ENCODE measurements at places on chromosomes 13 and 19.

- no peak for DNase-seq
Measured at GRCh38 chr13:36082396-36082795, 48.8 kb downstream of the DCLK1 start.

DNA sequence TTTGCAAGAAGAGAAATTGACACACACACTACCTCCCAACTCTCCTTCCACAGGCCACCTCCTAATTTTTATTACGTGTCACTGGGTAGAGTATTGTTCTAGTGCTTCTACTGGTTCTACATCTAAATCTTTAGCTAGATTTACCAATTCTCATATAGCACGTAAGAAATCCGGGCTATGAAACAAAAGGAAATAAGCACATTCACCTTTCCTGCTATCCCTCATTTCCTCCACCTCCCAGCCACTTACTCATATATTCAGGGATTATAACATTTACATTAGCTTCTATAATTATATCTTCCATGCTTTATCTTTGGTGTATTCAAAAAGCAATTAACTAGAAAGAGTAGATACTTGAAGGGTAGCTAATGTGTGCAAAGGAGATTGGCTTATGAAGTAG, 39.7 kb downstream of the USP12 start:
- DNase-seq: no peak

DNA sequence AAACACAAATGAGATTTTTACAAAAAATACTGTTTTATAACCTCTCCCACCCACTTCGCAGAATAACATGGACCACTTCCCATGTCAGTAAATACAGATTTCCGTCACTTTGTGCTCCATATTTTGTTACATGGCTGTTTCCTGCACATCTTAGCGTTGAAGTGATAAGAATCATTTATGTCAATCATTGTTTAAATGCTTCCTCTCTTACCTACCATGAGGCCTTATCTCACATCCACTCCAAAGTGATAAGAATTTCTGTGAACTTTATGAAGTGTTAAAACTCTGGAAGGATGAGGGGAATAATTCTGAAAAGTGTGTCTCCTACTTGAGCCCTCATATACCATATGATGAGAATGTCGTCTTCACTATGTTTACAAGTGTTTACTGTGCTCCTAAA, 36.6 kb upstream of the IL17D start:
- DNase-seq: no peak

DNA sequence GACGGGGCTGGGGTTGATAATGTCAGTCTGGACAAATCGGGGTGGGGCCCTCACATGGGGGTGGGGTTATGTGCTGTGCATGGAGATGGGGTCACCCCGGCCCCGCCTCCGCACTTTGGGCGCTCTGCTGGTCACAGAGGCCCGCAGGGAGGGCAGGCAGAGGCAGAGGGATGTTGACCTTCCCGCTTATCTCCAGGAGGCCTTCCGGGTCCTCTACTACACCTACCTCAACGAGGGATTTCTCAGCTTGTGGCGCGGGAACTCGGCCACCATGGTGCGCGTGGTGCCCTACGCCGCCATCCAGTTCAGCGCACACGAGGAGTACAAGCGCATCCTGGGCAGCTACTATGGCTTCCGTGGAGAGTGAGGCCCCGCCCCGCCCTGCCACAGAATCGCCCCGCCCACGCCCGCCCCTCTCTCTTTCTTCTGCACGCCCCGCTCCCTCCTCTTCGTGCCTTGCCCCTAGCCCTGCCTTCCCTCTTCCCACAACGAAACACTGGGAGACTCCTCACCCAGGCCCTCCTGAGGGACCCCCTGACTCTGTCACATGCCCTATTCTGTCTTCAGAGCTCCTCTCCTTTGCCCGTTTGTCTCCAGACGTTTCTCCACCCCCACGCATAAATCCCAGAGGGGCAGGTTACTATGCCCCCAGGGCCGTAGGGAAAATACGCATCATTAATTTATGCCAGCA, 32.8 kb downstream of the TMEM161A start:
- DNase-seq: no peak

DNA sequence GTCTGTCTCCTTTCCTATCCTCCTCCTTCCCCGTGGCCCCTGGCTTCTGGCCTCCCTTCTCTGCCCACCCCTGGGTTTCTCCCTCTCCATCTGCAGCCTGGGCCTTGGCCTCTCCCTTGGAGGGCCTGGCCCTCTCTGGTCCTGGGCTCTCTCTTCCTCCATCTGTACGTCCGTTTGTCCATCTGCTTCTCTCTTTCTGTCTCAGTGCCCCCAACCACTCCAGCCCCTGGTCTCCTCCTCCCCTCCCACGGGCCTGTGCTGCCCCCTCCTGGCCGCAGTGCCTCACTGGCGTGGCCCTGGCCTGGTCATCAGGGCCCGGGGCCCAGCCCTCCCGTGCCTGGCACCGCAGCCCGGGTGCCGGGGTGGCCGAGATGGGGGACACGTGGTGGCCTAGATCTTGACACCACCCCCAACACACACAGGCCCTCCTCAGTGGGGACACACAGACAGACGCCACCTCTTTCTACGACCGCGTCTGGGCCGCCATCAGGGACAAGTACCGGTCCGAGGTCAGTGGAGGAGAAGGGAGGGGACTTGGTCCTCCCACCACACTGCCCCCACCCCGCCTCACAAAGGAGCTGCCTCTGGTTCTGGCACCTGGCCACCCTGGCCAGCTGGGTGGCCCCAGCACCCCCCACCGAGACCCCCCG, 11.3 kb downstream of the PRKCSH start:
- peak; percentile 77 for DNase-seq

DNA sequence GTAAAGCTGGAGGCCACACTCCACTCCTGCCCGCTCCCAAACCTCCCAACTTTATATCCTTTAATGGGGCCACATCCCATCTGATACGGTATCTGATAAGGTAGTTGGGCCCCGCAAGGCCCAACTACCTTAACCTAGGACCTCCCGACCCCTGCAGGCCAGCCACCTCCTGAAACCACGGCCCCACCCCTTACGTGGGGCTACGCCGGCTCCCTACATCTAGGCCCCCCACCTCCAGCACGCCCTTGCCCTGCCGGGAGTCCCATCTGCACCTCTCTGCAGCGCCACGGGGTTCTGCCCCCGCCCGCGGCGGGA, 2.2 kb downstream of the IGFLR1 start:
- no peak for DNase-seq

DNA sequence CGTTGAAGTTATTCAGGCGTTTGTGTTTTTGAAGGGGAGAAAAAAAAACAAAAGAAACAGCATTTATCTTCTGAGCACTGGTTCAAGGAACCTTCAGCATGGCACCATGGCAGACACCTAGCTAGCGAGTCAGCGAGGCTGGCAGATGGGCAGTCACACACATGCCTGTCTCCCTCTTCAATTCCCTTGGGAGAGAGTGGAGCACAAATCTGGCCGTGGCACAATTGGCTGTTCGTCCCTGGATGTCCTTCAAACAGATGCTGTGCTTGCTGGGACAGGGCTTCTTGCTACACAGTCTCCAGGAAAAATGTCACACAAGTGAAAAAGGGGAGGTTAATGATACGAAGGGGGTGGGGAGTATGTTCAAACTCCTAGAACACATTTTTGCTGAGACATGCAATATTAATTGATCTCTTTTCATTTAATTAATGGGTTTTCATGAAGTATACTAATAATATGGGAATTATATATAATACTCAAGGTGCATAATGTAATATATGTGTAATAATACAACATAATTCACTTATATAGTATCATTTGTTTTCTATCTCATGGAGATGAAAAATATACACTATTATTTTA, 1674.5 kb upstream of the SLC10A2 start:
- DNase-seq: no peak

DNA sequence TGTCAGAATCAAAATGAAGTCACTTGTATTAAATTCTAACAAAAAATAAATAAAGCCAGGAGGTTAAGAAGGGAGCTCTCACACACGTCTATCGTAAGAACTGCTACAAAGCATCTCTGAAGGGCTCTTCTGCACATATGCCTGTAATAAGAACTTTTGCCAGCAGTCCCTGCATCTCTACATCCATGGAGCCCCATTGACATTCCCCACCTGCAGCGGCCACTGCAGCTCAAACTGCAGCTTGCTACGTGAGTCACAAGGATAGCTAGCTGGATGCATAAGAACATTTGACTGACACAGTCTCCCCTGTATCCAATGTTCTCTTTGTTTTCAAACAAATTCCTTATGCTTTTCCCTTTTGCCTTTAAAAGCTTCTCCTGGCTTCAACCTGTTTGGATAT, 68.3 kb downstream of the DNAJC3 start:
- DNase-seq: no peak

GRCh38 chr19:17646441-17646840, 41.7 kb downstream of the UNC13A start:
- DNase-seq: peak; percentile 19

GRCh38 chr13:109593230-109593629, 193.2 kb downstream of the IRS2 start:
- DNase-seq: no peak

DNA sequence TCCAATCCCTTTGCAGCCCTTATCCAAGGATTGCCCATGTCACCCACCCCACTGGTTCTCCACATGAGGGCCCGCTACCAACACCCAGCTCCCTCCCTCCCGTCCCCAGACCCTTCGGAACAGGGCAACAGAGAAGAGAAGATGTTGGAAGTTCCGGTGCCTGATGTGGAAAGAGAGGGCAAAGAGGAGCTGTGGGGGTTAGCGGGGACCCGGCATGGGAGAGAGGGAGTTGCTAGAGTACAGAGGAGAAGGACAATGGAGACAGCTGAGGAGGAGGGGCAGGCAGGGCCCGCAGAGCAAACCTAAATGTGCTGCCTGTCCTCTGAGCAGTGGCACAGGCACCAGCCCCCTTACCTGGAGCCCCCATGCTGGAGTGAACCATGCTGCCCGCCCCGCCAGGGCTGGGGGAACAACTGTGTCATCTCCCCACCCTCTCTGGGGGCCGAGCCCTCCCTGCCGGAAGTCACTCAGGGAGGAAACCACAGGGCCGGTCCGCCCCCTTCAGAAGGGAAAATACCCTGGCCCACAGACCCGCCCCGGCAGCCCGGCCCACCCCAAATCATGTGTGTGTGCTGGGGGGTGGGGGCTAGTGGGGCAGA, at the start of gene POU2F2:
POU2F2 (minus strand) TSS at position 417 of the 599 bp plus-strand sequence; CDS start at position 382, 35 bp downstream.
- DNase-seq: no peak

- no peak for DNase-seq
Measured at GRCh38 chr13:99288089-99288488, 19.1 kb downstream of the GPR183 start.

GRCh38 chr13:67277581-67277980, 47.4 kb upstream of the PCDH9 start:
- no peak for DNase-seq

DNA sequence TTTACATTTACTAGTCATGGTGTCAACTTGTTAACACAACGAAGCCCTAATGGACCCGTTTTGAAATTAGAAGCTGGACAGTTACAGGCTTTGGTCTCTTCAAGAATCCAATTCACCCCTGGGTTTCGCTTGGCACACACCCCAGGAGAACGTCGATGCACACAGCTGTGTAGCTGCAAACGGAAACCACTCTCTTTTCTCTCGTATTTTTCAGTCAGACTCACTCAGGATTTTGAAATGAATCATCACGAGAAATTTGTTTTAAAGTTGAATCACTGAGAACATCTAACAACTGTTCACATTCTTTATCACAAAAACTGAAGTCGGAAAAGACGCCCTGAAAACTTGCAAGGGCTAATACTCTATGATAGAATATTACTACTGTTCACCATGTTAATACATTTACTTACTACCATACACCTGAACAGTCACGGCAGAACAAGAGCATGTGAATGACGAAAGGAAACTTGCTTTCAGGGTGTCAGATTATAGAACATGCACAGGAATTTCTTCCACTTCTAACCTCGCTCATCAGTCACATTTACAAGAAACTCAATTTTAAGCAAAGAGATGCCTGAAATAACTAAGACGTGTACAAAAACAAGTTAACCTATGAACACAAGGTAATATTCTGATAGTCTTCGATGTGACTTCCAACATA, 4.7 kb downstream of the PNMA8A start:
- DNase-seq: no peak

DNA sequence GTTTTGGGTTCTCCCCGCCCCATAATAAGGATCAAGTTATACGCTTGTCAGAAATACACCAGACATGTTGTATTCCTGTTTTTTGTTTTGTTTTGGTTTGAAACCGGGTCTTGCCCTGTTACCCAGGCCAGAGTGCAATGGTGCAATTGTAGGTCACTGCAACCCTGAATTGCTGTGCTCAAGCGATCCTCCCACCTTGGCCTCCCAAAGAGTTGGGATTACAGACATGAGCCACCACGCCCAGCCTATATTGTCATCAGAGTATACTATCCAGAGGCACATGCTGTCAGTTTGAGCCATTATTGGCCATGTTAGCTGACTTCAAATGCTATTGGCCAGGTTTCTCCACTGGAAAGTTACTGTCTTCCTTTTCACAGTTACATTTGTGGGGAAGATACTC, 9.8 kb downstream of the SAFB start:
- DNase-seq: no peak

- peak; percentile 51 for DNase-seq
Measured at GRCh38 chr19:40599331-40599901, 1.8 kb upstream of the LTBP4 start.

DNA sequence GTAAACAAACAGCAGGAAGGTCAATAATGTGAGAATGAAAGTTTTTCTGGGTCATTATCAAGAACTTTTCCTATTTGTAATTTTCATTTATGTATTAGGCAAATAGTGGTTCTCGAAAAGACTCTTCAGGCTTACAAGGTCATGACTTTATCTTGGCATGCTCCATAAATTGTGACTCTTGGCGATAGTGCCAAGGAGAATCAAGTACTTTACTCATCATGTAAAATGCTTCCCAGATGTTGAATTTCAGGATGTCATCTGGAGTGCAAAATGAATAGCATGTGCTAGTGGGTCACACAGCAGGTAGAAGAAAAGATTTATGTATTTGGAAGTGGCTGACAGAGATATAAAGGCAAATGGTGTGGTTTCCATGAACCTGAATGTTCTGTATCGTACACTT, 1492.7 kb upstream of the PCDH20 start:
- DNase-seq: no peak

DNA sequence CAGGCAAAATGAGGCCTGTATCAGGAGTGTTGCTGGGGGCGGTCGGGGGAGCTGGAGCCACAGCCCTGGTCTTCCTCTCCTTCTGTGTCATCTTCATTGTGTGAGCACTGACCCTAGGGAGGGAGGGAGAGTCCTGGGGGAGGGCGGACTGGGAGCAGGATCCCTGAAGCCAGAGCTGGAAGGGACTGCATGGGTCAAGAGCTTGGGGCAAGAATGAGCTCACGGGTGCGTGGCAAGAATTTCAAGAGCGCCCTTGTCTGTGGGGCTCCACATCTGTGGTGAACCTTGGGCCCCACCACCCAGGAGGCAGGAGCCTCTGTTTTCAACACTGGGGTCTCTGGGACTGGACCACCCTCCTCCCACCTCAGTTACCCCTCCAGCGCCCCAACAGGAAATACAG, 4.7 kb downstream of the SIGLEC7 start:
- no peak for DNase-seq

- DNase-seq: no peak
Measured at GRCh38 chr19:55590109-55590508, 9.2 kb downstream of the FIZ1 start.

- peak; percentile 72 for DNase-seq
Measured at GRCh38 chr19:19372656-19373416, 32.6 kb upstream of the GATAD2A start.

- no peak for DNase-seq
Measured at GRCh38 chr13:87003265-87003664, 667.9 kb upstream of the SLITRK5 start.
